ENCODE measurements at places on chromosomes 12 and 14.

DNA sequence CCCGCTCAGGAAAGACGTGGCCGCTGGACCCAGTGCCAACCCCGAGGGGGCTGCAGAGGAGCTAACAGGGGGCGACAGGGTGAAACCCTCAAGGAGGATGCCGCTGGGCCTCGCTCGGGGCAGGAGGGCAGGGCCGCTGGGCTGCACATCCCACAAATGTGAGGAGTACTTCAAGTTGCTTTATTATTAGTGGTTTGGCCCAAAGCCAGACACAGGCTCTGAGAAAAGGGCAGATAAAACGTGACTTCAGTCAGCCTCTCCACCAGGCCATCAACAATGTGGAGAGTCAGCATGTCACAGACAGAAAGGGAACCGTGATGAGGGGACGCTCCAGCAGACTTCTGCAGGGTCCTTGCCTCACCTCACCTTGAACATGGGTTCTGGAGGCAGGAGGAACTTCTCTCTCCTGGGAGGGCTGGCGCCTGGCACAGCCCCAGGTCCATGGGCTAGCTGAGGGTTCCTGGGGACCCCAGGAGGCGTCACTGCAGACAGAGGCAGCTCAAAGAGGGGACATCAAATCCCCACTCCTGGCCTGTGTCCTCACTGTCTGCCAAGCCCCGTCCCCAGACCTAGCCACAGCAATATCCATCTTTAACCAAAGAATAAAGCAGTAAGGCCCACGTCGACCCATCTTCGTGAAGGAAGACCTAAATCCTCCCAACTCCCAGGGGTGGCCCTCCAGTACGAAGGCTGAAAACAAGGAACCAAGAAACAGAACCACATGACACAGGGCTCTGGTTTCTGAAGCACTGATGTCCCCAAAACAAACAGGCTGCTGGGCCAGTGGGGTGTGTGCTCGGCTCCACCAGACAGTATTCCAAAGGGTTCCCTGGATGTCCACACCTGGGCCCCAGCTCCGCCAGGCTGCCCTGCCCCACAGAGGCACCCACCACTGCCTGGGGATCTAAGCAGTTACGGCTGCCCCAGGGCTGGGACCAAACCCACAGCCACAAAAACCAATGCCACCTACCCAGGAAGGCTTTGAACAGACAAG lies 35.1 kb downstream of the CCDC85C start:
- no peak for DNase-seq

GRCh38 chr12:112939761-112940381 lies 1.6 kb downstream of the OAS3 start:
- no peak for DNase-seq

DNA sequence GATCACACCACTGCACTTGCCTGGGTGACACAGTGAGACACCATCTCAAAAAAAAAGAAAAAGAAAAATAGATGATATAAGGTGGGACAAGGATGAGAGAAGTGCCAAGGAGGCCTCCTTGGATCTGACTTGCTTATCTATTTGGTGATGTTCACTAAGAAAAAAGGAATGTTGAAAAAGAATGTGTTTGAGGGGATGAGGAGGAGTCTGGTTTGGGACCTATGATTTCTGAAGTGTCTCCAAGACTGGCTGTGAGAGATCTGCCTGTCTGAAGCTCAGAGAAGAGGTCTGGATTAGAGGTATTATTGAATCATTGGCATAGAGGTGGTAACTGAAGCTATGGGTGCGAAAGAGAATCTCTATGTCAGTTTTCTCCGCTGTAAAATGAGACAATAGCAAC lies 42.8 kb downstream of the BCAT1 start:
- no peak for DNase-seq

GRCh38 chr14:35220027-35220676 lies 72.0 kb upstream of the PSMA6 start:
- DNase-seq = no peak

- no peak for DNase-seq
These were observed 272 bp downstream of the HECTD1 start for GRCh38 chr14:31207287-31207754.

GRCh38 chr14:66758031-66758613 lies 250.2 kb downstream of the GPHN start:
- no peak for DNase-seq

GRCh38 chr12:52327830-52328500 lies 6.8 kb upstream of the KRT83 start:
- no peak for DNase-seq

GRCh38 chr12:26396402-26396801 lies 201.0 kb downstream of the SSPN start:
- DNase-seq = no peak

GRCh38 chr12:71871116-71871515 lies 31.6 kb downstream of the TBC1D15 start:
- DNase-seq = no peak

GRCh38 chr12:98417266-98417665 lies 98.1 kb upstream of the TMPO start:
- DNase-seq = no peak

GRCh38 chr12:49543914-49544815 lies 5.3 kb downstream of the KCNH3 start:
- DNase-seq = no peak

DNA sequence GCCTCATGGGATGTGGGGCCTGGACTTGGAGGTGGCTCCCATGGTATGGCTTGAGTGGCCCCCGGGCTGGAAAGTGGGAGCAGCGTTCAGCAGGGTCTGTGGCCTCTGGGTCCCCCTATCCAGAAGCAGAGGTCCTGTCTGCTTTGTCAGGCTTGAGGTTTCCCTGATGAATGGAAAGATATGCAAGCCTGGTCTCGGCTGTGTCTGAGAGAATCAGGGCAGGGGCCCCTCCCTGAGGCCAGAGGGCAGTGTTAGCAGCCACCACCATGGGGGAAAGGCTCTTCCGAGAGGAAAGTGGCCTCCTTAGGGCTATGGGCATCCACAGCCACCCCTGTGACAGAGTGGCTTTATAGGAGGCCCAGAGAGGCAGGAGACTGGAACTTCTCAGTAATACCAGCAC lies 128.2 kb downstream of the VRK1 start:
- DNase-seq = no peak

DNA sequence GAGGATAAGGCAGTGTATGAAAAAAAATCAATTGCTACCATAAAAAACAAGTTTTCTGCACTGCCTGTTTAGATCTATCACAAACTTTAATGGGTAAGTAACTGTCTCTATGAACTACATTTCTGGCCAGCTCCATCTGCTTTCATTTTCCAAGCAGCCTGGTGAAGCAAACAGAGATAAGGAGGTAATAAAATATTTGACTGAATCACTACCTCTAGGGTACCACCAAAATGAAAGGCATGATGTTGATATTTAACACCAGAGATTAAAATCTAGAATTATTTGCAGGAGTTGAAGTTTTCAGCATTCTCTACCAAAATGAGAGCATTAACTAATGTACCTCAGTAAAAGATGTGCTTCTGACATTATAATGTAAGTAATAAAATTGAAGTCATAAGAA lies 863.5 kb upstream of the MGAT4C start:
- DNase-seq = no peak

DNA sequence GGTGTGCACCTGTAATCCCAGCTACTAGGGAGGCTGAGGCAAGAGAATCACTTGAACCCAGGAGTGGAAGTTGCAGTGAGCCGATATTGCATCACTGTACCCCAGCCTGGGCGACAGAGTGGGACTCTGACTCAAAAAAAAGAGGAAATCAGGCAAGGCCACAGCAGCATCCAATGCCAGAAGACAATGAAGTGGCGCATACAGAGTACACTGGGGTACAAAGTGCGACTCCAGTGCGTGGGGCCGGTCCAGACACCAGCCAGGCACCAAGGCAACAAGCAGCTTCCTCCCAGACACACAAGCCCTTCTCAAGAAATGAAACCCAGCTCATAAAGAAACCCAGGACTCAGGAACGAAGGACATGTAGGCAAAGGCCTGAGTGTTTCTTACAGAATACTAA lies 28.2 kb downstream of the TTC7B start:
- DNase-seq = no peak

- no peak for DNase-seq
These were observed 7.8 kb downstream of the WNT1 start for GRCh38 chr12:48985901-48986300.

DNA sequence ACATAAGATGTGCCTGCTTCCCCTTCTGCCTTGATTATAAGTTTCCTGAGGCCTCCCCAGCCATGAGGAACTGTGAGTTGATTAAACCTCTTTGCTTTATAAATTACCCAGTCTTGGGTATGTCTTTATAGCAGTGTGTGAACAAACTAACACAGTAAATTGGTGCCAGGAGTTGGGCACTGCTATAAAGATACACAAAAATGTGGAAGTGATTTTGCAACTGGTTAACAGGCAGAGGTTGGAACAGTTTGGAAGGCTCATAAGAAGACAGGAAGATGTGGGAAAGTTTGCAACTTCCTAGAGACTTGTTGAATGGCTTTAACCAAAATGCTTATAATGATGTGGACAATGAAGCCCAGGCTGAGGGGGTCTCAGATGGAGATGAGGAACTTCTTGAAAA lies 264.1 kb downstream of the DACT1 start:
- DNase-seq = no peak

DNA sequence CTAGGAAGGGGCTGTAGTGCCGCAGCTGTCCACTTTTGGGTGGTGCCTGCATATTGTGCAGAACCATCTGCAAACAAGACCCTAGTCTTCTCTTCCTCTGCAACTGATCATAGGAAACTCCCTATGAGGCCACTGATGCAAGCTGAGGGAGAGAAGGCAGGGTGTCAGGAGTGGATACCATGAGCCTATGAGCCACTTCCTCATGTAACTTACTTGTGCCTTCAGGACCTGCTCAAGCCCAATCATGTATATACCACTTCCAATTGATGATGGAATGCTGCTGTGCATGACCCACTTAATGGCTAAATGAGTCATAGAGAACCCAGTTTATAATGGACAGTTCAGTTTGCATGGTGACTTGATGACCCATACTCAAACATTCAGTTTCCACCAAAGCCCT lies 107.9 kb downstream of the ALG10B start:
- no peak for DNase-seq

DNA sequence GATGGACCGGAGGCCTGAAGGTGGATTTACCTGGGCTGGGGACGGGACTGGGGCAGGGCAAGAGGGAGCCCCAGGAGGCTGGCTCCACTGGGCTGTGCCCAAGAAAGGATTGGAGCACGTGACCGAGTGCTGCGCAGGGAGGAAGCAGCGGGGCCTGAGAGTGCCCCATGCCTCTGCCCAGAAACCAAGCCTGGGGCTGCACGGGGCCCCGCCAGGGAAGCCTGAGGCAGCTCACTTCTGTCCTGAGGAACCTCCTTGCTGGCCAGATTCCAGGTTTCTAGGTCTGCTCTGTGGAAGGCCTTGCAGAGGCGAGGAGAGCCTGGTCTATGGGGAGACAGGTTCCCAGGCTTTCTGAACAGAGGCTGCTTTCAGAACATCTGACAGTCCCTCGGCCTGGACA lies 10.4 kb downstream of the NGB start:
- DNase-seq = no peak

- no peak for DNase-seq
These were observed 1.9 kb upstream of the RIN3 start for GRCh38 chr14:92511453-92512238.

- no peak for DNase-seq
These were observed 35.1 kb upstream of the ACTN1 start for GRCh38 chr14:69013943-69014782.

- DNase-seq = no peak
These were observed 21.1 kb downstream of the MVK start for GRCh38 chr12:109594556-109595317.

GRCh38 chr14:51924600-51924999 lies 64.2 kb downstream of the GNG2 start:
- no peak for DNase-seq

DNA sequence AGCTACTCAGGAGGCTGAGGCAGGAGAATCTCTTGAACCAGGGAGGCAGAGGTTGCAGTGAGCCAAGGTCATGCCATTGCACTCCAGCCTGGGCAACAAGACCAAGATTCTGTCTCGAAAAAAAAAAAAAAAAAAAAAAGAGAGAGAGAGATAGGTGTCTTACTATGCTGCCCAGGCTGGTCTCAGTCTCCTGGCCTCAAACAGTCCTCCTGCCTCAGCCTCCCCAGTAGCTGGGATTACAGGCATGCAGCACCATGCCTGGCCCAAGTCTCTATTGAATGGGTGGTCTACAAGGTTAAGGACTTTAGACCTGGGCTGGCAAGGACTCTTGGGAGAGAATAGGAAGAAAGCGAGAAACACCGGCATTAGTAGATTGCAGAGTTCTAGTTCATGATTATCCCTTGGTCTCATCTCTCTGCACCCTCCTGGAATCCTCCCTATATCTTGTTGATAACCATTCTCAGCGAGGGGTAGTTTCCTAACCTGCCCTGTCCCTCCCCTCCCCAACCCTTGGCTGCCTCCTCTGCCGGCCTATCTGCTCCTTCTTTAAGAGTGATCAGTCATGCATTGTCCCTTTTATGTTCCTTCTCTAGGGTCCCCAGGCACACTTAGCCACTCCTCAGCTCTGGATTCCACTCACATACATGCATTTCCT lies 128.1 kb upstream of the MAP1LC3B2 start:
- DNase-seq = no peak

DNA sequence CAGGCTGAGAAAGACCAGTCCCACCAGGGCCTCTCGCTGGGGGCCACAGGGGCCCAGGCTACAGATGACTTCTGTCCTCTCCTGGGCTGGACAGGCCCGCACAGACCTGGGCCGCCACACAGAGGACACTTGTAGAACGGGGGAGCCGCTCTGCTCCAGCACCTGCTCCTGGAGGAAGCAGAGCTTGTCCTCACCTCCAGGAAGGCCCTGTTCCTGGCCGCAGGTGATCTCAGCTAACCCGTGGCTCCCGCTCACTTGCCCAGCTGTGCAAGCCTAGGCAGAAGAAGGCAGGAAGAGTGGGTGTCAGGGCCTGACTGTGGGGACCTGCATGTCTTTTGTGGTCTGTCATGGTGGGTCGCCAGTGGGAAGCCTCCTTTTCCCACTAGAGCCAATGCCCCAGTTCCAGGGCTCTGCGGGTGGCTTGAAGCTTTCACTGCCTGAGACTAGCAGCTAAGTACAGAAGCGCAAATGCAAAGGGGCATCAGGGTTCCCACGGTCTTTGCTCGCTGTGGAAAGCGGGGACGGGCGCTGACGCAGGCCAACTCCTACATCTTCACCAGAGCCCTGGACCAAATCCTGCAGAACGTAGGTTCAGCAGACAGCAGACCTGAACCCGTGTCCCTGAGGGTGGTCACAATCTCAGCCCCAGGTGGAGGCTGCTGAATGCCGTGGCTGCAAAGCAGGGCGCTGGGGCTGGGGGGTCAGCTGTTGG lies 8.8 kb upstream of the CEP170B start:
- no peak for DNase-seq

DNA sequence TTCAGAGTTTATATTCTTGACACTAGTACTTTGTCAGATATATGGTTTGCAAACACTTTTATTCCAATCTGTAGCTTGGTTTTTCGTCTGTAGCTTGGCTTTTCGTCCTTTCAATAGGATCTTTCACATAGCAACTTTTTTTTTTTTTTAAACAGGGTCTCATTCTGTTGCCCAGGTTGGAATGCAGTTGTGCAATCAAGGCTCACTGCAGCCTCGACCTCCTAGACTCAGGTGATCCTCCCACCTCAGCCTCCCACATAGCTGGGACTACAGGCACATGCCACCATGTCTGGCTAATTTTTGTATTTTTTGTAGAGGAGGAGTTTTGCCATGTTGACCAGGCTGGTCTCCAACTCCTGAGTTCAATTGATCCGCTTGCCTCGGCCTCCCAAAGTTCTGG lies 460.4 kb upstream of the SOX5 start:
- no peak for DNase-seq

GRCh38 chr12:124150168-124150567 lies 144.7 kb upstream of the RFLNA start:
- DNase-seq = no peak

Measured in stimulated activated CD4-positive, alpha-beta T cell treated with anti-CD3 and anti-CD28 coated beads, Interleukin-1b, Interleukin-23, amount 100 ng/mL, for 1 hour (primary cell).